Frontal cortex (tissue), 4 donors: ENCODE measurements at places on chromosomes 16 and 17.

DNA sequence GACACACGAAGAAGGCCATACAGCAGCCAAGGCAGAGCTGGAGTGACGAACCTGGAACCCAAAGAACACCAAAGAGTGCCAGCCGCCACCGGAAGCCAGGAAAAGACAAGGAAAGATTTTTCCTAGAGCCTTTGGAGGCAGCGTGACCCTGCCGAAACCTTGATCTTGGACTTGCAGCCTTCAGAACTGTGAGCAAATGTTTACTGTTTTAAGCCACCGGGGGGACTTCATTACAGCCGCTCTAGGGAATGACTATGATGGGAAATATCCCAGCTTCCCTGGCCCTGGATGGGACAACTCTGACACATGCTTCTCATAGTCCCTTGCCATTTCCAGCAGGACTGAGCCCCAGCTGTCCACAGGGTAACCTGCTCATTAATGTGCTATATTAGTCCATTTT lies 270.6 kb downstream of the HAPSTR1 start:
- DNase-seq, result no peak

DNA sequence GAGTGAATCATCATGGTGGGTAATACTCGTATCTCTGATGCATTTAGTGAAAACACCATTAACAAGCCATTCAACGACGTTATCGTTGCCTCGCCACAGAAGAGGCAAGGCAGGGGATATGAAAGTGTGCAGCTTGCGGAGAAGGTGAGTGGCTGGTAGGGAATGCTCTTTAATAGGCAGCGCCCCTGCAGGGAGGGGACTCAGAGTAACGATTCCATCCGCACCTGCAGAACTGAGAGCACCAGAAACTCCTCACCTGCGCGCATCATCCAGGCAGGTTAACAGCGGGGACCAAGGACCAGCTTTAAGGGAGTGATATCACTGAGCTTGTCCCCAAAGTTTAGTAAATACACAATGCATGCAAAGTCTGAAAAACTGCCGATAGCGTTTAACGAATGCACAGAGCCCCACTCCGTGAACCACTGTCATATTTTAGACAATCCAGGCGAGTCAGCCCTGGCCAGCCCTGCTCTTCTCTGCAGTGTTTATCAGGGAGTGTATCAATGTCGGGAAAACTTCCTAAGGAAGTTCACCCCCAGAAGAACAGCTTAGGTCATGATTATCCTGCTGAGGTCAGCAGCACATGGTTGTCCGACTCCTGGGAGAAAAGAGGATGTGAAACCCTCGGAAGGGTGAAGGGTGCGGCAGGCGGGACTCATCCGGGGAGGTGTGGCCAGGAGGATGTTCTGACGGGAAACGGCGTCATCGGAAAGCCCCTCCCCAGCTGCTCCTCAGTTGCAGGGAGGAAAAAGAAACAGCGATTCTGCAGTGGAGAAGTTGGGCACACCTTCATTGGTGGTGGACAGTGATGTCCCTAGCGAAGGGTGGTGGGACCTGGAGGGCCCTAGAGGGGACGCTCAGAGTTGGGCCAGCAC lies 68.5 kb upstream of the DNAH17 start:
- peak; percentile 55 for DNase-seq

DNA sequence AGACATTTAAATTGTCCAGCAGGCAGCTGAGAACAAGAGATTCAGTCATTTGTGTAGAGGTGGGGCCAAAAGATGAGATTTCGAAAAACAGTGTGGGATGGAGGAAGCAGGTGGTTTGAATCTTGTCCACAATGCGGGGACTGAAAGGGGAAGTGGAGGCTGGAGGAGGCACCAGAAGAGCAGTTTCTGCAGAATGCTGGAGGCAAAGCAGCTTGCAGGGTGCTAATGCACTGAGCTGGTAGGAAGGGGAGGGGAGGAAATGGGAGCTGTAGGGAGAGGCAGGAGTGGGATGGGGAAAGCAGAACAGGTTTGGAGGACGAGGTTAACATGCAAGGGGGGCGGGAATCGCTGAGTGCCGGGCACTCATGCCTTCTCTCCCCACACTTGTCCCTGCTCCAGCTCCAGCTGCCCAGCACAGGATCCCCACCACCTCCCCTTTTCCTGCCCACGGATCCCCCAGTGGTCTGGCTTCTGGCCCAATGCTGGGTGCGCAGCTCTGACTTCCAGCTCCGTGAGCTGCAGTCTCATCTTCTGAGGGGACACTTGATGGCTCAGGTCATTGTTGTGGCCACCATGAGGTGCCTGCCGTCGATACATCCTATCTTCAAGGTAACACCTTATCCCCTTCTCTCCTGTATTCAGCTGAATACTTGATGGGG lies 9.4 kb downstream of the C17orf100 start:
- no peak for DNase-seq

- DNase-seq, result peak; percentile 94
Measured at GRCh38 chr17:38729886-38730525, at the start of gene CISD3. Gene CISD3 (plus strand): TSS chr17:38730341. CDS start chr17:38730359, 18 bp downstream.

DNA sequence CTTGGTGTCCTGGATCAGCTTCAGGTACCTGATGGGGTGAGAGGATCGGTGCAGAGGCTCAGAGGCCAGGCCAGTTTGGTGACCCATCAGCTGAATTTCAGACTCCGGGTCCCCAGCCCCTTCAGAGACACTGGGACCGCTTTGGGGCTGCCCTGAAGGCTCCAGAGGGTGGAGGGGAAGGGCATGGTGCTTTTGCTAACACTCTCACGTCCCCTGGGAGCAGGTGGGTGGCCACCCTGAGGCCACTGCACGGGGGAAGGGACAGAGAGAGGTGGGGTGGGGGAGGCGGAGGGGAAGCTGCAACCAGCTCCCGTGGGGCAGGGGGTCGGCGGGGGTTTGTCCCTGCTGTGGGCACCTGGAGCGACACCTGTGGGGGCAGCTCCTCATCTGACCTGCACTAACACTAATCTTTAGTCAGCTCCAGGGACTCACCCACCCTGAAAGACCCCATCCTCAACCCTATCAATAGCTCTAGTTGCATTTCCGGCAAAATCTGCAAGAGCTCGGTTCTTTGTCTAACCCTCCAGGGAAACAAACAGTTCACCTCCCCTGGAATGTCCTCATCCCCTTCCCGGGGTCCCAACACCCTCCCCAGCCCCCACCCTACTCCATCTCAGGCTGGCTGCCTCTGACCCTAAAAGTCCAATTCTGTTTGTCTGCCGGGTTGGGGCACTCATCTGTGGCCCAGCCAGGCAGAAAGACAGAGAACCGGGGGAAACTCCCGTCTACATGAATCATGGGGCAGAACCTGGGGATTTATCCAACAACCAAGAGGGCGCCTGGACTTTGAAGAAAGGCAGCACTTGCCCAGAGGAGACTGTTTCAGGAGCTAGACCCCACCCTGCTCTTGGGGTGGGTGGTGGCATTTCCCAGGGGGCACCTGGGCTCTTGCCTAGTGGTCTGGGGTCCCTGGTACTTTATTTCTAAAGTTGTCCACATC lies 91.9 kb upstream of the CBX4 start:
- no peak for DNase-seq

GRCh38 chr17:44960691-44961090 lies 7.4 kb downstream of the C1QL1 start:
- DNase-seq, result no peak

DNA sequence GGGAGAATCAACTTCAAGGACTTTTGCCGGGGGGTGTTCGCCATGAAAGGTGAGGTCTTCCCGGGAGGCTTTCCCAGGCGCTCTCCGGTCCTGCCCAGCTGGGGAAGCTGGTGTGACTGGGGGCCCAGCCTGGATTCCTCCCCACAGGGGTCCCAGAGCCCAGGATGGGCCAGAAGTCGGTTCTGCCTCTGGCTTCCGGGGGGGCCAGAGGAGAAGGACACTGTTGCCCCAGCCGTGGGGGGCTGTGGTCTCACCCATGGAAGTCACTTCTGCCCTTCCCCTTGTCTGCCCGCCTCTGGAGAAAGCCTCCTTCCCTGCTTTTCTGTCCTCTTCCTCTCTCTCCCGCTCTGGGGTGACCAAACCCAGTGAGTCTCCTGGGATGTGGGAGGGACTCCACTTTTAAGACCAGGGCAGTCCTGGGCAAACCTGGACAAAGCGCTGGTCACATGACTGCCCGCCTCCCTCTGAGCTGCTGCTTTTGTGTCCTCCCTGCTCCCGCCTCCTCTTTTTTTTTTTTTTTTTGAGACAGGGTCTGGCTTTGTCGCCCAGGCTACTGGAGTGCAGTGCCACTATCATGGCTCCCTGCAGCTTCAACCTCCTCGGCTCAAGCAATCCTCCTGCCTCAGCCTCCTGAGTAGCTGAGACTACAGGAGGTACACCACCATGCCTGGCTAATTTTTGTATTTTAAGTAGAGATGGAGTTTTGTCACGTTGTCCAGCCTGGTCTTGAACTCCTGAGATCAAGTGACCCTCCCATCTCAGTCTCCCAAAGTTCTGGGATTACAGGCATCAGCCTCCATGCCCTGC lies 40.6 kb downstream of the RAB11FIP4 start:
- no peak for DNase-seq

GRCh38 chr16:72727565-72727964 lies 320.4 kb downstream of the ZFHX3 start:
- no peak for DNase-seq

GRCh38 chr17:82230609-82231311 lies 1.9 kb downstream of the SLC16A3 start:
- peak; percentile 87 for DNase-seq

GRCh38 chr16:990516-991291 lies 9.1 kb downstream of the SOX8 start:
- peak; percentile 72 for DNase-seq

DNA sequence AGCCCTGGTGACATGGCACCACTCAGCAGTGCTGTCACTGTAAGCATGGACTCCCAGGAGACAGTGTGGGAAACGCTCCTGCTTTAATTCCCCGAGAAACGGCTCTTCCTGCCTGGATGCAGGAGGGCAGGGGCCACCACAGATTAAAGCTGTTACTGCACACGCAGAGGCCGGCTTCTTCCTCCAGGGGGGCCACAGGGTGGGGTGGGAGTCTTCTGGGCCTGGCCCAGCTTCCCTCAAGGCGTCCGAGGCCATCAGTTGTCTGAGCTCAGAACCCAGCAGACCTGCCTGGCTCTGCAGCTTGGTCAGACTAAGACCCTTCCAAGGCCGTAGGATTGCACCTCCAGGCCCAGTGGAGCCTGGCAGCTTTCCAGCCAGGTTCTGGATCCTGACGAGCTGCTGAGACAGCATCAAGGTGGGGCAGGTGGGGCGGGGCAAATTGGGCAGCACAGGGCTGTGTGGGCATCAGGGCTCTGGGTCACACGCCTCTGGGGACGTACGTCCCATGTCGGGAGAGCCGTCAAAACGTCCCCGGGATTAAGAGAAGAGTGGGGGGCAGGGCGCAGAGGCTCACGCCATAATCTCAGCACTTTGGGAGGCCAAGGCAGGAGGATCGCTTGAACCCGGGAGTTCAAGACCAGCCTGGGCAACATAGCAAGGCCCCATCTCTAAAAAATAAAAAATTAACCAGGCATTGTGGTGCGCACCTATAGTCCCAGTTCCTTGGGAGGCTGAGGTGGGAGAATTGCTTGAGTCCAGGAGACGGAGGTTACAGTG lies 5.0 kb upstream of the CAPN15 start:
- no peak for DNase-seq

GRCh38 chr16:55203570-55203969 lies 120.4 kb upstream of the IRX6 start:
- no peak for DNase-seq

- no peak for DNase-seq
Measured at GRCh38 chr17:8922451-8922850, 43.1 kb downstream of the PIK3R5 start.

GRCh38 chr16:68665501-68665900 lies 20.4 kb downstream of the CDH3 start:
- no peak for DNase-seq

GRCh38 chr17:2690165-2691068 lies 21.1 kb downstream of the CLUH start:
- DNase-seq, result peak; percentile 25

DNA sequence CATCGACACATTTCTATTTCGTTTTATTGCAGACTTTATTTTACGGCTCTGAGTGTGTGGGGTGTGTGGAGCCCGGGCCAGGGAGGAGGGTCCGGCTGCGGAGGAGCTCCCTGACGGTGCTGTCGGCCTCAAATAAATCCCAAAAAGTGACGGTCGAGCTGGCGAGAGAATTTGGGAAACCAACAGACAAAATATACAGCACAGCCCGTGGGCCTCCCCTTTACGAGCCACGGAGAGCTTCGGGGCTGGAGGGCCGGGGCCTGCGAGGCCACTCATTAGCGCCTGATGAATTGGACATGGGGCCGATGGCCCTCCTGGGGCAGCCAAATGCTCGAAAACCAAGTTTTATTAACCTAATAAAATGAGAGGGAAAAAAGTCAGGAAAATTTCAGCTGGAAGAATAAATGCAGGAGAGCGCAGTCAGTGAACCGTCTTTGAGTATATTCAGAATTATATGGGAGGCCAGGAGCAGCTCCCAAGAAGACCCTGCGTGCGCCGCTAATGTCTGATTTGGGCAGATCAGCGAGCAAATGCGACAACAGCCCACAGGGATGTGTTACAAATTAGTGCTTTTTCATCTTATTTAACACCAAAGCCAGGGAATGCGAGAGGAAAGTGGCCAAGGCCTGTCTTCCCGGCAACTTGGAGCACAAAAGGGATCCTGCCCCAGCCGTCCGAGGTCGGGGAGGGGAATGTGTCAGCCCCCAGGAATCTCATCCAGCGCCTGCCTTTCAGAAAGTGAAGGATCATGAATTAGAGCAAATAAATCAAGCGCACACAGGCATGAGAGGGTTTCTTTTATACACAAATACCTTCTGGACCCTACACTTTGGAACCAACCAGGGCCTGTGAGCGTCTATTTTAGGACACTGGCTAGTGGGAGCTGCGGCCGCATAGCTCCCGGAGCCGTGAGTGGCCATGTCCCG lies 249.1 kb downstream of the C16orf95 start:
- DNase-seq, result no peak

DNA sequence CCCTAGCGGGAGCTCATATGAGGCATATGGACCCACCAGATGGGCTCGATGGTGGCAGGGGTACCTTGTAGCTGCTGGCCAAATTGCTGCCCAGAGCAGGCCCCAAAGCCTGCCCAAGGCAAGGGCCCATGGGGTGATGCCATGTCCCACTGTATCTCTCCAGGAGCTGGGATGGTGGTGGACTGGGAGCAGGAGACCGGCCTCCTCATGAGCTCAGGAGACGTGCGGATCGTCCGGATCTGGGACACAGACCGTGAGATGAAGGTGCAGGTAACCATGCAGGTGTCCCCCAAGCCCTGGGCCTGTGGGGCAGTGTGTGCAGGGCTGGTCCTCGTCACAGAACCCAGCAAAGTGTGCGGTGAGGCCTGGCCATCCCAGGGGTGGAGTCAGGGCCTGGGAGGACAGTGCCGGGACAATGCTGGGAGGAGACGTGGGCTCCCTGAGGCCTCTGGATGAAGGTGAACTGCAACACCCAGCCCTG lies 34.1 kb upstream of the CHMP6 start:
- DNase-seq, result no peak

DNA sequence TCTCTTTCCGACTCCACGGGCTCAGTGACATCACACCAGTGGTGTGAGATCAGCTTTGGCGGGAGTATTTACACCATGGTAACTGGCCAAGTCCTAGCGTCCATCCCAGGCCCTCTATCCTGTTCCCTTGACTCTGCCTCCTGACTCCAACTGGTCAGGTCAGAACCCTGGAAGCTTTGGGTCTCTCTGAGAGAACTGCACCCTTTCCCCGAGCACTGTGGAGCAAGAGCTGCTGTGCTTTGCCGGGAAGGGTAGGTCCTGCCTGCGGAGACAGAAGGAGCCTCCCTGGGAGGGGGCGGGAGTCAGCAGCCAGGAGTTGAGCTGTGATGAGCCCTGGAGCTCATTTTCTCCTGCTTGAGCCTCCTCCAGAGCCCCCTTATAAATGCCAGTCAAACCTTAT lies 212.1 kb upstream of the TNRC6C start:
- no peak for DNase-seq
